ENCODE measurements at places on chromosomes 12 and 14.

DNA sequence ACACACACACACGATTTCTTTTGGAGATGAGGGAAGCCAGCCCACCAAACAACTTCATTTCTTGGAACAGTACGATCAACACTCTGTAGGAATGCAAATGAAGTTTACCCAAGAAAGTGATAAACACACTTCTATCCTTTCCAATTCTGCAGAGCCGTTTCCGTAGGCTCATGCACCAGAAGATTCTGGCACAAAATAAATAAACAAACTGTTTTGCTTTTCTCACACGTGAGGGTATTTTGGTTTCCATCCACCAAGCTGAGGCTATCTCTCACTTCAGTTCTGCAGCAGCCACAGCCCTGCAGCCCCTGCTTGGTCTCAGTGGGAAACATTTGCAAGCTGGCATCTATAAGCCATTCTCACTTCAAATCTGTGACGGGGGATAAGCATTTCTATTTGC lies 15.3 kb upstream of the TSPAN11 start:
- DNase-seq = no peak

GRCh38 chr12:27186022-27186839 lies 57.9 kb upstream of the STK38L start:
- no peak for DNase-seq

- no peak for DNase-seq
These were observed 12.4 kb downstream of the LUM start for GRCh38 chr12:91098941-91099340.

- no peak for DNase-seq
These were observed 94.6 kb upstream of the PLEKHA5 start for GRCh38 chr12:19034937-19035336.

DNA sequence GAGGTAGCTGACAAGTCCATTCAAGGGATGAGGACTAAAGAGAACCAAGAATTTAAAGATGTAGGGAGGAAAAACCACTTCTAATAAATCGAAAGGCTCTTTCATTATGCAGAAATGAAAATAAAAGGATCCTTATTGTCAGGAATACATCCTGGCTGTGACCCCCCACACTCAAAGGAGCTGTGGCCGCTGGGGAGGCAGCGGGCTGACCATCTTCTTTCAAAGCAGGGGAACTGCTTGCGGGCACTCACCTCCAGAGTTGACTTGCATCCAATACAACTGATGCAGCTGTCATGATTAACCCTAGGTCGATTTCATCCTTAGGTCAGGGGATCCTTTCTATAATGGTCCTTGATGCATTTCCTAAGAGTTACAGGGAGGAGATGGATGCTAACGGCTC lies 35.3 kb downstream of the TRAFD1 start:
- DNase-seq = no peak

DNA sequence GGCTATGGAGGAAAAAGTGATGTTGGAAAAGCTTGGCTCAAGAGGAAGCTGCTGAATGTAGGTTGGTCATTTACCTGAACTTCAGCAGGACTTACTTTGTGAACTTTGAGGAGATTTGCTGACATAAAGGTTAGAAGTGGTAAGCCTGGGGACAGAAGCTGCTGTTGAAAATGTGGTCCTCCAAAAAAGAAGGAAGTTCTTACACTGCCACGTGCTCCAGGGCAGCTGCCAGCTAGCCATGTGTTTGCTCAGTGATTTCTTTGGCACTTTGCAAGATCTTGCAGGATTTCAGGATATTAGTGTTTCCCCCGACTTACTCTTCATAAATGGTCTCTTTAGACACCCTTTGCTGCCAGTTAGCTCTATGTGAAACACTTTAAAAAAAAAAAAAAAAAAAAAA lies 14.8 kb upstream of the DYRK2 start:
- DNase-seq = no peak

GRCh38 chr12:95574799-95575452 lies 23.6 kb upstream of the USP44 start:
- DNase-seq = no peak

DNA sequence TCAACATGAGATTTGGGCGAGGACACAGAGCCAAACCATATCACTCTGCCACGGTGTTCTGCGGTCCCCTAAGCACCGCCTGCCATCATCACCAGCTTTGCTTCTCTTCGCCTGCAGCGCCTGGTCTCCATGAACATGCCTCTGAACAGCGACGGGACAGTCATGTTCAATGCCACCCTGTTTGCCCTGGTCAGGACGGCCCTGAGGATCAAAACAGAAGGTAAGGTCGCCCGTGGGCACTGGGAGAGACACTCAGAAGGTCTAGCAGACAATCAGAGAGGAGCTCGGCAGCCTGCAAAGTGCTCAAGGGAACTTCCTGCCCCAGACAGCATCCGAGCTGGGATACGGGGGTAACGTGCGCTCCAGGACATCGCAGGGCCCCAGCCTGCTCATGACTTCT lies 126.0 kb upstream of the FKBP4 start:
- no peak for DNase-seq

GRCh38 chr14:92555465-92556111 lies 42.0 kb downstream of the RIN3 start:
- DNase-seq = no peak

DNA sequence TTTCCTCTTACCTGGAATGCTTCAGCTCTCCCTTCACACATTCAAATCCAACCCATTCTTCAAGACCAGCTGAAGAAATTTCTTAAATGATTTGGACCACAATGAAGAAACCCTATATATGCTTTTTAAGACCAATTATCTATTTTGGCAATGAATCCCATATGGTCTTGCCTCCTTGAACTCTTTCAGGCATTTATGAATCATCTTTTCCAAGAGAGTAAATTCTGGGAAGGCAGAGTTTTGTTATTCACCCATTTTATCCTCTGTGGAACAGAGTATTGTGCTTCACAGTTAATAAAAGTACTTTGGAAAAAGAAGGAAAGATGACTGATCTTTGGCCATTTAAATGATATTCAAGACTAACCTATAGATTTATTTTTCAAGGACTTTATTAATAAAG lies 14.0 kb downstream of the GIT2 start:
- DNase-seq = no peak

- DNase-seq = no peak
These were observed 14.0 kb downstream of the GDF3 start for GRCh38 chr12:7681535-7681934.

GRCh38 chr12:84960918-84961317 lies 48.3 kb upstream of the SLC6A15 start:
- DNase-seq = no peak

DNA sequence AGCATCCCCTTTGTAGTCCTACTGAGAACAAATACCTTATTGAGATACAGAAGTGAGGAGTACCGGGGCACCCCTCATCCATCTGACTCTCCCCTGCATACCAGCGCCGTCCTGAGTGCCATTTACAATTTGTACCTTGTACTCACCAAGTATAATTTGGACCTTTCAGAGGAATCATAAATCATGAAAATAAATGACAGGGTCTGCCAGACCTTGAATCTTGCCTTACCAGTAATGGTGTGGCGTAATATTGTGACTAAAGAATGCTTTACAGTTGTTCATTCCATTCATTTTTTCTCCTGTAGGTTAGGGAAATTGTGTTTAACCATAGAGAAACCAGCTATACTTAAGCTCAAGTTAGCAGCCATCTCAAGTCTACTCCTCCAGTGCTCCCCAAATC lies 243.7 kb upstream of the RGS6 start:
- DNase-seq = no peak

DNA sequence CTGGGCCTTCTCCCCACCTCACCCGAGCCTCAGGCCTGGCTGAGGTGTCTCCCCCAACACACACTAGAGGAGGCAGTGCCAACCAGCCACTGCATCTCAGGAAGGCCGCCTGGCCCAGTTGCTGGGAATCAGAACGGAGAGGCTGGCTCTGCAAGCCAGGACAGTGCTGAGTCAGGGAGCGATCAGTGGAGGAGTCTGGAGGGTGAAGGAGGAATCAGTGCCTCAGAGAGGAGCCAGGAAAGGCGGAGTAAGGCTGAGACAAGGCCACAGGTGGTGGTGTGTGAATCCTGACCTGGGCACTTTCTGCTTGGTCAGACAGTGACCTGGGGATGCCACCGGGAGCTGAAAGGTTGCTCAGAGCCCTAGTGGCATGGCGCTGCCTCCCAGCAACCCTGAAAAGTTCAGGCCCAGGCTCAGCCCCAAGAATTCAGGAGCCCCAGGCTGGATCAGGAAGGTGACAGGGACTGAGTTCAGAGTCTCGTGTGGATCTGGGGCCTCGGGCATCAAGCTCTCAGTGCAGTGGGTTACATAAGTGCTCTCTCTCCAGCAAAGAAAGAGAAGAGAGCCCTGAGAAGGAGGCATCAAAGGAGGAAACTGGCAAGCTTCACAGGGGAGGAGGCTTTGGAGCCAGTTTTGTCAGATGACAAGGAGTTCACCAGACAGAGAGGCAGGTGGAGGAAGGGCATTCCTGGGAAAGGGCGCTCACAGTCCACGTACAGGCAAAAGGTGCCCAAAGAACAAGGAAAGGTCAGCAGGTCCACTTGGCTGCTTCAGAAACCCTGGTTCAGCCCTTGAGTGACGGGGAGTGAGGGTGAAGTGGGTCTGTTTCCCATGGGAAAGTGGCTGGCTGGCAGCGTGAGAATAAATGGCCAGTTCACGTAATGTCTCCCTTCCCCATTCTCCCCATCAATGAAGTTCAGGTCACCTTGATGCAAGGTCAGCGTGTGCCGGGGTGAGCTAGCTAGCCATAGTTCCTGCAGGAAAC lies 87.8 kb downstream of the ZFP36L1 start:
- no peak for DNase-seq

- DNase-seq = no peak
These were observed 218.1 kb downstream of the MON2 start for GRCh38 chr12:62684570-62685295.

GRCh38 chr14:70454731-70455130 lies 2.8 kb downstream of the ADAM21 start:
- no peak for DNase-seq

- no peak for DNase-seq
These were observed 4.5 kb downstream of the FOXA1 start for GRCh38 chr14:37590428-37591139.

DNA sequence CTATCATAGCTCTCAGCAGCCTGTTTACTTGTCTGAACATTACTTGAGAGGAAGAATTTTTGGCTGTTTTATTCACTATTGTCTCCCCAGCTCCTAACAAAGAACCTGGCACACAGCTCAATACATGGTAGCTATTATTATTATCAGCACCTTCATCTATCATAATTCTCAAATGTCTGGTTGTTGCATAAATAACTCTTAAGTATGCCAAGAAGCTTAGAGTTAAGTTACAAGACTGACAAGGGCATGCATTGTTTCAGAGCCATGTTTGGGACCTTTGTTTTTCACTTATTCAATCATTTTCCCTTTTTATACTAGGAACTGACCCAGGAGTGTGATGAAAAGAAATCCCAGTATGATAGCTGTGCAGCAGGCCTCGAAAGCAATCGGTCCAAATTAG lies 77.5 kb upstream of the ATP2A2 start:
- DNase-seq = no peak

DNA sequence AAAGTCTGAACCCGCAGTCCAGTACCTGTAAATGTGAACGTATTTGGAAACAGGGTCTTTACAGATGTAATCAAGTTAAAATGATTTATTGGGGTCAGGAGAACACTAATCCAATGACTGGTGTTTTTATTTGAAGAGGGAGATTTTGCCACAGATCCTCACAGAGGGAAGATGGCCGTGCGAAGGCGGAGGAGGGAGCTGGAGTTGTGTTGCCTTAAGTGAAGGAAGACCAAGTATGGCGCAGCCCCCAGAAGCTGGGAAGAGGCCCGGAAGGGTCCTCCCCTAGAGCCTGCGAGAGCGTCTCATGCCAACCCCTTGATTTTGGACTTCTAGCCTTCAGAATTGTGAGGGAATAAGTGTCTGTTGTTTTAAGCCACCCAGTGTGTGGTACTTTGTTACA lies 102.8 kb upstream of the NUDT4 start:
- DNase-seq = no peak

DNA sequence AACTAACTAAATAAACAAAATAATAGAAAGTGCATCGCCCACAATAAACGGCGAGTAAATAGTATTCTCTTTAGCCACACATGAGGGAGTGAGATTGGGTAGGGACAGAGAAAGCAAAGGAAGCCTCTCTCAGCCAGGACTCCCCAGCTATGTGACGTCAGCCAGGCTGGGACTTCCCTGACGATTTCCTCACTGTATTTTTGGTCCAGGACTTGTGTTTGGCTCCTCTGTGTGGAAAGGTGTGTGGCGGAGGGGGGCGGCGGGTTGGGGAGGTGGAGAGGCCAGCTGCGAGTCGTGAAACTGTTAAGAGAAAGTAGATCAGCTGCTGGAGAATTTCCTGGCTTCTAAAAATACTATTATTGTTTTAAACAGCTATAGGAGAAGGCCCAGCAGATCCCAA lies 1124.6 kb downstream of the AACS start:
- no peak for DNase-seq

GRCh38 chr12:111457577-111457976 lies 51.9 kb downstream of the SH2B3 start:
- no peak for DNase-seq

- no peak for DNase-seq
These were observed 2.4 kb upstream of the PAX9 start for GRCh38 chr14:36659010-36659821.

DNA sequence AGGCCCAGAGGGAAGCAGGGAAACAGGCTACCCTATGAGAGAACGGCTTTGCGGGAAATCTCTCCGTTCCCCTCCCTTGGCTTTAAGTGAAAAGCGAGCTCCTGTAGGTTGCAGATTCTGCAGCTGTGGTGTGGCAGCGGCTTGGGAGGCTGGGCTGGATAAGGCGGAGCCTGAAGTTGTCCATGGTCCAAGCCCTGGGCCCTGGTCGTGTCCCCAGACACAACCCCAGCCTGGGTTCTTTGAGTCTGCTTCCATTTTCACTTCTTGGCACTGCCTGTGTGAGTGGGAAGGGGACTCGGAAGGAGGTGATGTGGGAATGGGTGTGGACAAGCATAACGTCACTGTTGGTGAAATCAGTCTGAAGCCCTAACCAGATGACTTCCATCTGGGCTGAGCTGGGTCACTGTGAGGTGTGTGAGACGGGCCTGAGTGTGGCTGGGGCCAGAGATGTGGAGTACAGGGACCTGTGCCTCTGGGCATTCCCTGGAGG lies 43.0 kb upstream of the CTDSP2 start:
- no peak for DNase-seq

GRCh38 chr12:12028668-12029402 lies 41.9 kb upstream of the BCL2L14 start:
- DNase-seq = no peak

GRCh38 chr14:72518809-72519377 lies 375.0 kb downstream of the DPF3 start:
- peak; percentile 16 for DNase-seq

DNA sequence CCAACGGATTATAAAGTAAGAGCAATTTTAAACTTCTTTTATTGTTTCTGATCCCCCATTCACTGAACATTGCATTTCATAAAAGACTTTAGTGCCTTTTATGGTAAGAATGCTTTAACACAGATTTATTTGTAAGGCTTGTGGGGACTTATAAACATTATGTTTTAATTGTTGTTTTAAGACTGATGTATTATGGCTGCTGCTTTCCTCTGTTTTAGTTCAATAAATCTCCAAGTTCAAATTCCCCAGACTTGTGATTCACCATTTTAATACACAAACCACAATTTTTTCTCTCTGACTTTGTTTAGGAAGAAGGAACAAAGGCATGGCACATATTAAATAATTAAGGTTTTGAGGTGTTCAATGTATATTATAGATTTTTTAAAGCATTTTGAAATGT lies 753.3 kb downstream of the SLC6A15 start:
- no peak for DNase-seq

Measured in activated CD4-positive, alpha-beta T cell treated with anti-CD3 and anti-CD28 coated beads, Interleukin-2, amount 50 U/mL, for 4 hours (primary cell).